ENCODE measurements at places on chromosomes 3 and 15.

GRCh38 chr3:124557433-124558232 lies 172.6 kb upstream of the UMPS start:
- no peak for DNase-seq

DNA sequence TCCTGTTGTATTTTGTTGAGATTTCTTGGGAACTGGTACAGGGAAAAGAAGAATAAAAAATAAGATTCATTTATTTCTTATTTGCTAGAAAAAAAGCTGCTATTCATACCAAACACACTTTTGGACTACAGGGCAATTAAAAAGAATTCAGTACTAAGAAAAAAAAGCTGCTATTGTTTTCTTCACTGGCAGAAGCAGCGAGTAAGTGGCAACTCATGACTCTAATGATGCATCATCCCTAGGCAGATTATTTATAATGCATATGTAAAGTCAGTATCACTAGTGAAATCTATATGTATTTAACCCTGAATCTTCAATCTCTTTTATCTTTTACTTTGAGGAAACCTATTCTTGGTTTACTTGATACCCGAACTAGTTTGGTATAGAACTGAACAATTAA lies 15.2 kb downstream of the PFN2 start:
- DNase-seq: no peak

DNA sequence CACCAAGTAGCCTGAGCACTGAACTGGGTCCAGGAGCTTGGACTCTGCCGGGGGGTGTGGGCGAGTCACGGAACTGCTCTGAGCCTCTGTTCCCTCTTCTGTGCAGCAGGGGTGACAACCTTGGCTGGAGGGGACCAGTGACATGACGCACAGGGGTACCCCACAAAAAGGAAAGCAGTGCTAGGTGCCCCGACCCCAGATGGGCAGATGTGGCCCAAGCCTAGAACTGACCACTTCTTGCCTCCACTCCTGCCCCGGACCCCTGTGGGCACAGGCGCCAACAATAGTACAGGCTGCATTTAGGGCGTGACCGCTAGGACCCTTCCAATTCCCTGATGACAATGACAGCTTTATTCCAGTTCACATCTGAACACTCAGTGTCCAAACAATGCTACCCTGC lies 255.9 kb upstream of the LYSMD4 start:
- no peak for DNase-seq

GRCh38 chr3:127497676-127498075 lies 92.9 kb downstream of the TPRA1 start:
- no peak for DNase-seq

GRCh38 chr3:97830638-97831037 lies 8.8 kb downstream of the CRYBG3 start:
- no peak for DNase-seq

GRCh38 chr3:45608296-45608695 lies 13.7 kb downstream of the LIMD1 start:
- no peak for DNase-seq

GRCh38 chr15:90956274-90957030 lies 1.8 kb downstream of the RCCD1 start:
- DNase-seq: no peak

- no peak for DNase-seq
These were observed 570.6 kb upstream of the UBE2E2 start for GRCh38 chr3:22632536-22632935.

DNA sequence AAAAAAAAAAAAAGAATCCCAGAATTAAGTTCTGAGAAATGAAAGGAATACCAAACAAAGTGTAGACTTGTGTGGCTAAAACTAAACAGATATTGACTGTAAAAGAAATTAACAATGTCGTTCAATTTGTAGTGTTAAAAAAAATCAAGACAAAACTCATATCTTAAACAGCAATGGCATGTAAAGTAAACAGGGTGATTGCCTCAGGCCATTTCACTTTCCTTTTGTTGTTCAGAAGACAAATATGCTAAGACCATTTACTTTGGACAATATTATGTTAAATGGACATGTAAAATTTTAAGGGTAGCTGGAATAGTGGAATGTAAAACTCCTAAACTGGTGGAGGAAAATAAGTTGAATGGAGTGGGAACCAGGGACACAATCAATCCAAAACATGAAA lies 139.1 kb downstream of the RTP4 start:
- no peak for DNase-seq

DNA sequence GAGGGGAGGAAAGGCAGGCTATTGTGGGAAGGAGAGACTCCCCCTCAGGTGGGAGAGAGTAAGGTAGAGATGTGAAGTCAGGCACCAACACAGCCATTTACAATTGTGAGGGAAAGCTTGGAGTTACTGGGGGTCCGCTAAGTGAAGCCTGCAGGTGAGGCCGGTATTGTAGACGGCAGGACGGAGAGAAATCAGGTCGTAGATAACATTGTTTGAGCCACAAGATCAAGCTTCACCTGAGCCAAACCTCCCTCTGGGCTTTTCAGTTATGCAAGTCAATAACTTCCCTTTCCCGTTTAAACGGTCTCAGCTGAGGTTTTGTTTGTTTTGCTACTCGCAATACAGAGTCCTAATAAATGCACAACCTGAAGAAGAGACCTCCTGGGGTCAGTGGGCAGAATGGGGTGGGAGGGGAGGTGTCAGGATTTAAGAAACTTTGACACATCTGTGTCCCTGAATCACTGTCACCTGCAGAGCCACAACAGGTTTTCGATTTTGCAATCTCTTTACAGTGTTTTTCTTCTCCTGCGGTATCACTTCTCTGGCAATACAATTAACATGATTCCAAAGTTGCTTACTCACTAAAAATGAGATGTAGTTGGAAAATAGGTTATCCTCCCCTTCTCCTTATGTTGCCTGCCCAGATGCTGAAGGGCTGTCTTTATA lies 72.0 kb upstream of the GLCE start:
- no peak for DNase-seq

- DNase-seq: no peak
These were observed 292.7 kb upstream of the STT3B start for GRCh38 chr3:31240013-31240412.

GRCh38 chr3:22318325-22318724 lies 567.3 kb upstream of the ZNF385D start:
- no peak for DNase-seq

DNA sequence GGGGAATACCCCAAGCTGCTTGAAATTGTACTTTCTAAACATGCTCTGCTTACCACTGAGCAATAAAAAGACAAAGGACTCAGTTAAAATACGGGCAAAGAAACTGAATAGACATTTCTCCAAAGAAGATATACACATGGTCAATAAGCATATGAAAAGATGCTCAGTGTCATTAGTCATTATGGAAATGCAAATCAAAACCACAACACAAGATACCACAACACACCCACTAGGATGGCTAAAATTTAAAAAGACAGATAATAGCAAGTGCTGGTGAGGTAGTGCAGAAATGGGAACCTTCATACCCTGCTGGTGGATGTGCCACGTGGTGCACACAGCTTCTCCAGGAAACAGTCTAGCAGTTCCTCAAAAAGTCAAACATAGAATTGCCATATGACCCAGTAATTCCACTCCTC lies 21.3 kb downstream of the LRIG1 start:
- no peak for DNase-seq

- DNase-seq: no peak
These were observed 37.1 kb downstream of the ADAMTS9 start for GRCh38 chr3:64650715-64651114.

DNA sequence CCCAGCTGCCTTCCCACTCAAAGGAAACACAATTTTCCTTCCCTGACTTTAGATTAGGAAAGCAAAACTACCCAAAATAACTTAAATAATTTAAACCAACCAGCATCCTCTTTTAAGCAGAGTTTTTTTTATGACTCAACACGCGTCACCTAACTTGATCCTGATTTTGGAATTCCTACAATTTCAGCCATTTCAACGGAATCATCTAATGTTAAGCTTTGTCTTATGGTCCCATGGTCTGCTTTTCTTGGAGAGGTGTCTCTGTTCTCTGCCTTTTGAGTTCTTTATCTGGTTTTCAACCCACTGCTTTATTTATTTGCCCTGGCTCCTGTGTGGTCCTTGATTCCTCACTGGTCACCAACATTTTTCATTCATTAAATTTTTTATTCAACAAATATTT lies 219.2 kb upstream of the ARHGEF26 start:
- DNase-seq: no peak

DNA sequence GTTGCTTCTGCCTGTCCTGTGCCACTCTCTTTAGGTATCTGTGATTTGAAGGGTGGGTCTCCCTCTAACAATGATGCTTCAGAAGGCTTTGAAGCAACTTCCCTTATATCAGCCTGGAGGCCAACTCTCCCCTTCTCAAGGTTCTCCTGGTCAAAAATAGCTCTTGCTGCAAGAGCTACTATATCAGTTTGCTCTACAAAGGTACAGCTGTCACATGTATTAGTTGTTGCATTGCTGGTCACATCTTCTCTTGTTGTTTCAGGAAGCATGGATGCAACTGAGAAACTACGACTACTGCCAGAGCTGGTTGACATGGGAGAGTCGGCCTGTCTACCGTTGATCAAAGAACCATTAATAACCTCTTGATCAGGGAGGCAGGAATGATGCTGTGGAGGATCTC lies 38.3 kb downstream of the USF3 start:
- DNase-seq: no peak

DNA sequence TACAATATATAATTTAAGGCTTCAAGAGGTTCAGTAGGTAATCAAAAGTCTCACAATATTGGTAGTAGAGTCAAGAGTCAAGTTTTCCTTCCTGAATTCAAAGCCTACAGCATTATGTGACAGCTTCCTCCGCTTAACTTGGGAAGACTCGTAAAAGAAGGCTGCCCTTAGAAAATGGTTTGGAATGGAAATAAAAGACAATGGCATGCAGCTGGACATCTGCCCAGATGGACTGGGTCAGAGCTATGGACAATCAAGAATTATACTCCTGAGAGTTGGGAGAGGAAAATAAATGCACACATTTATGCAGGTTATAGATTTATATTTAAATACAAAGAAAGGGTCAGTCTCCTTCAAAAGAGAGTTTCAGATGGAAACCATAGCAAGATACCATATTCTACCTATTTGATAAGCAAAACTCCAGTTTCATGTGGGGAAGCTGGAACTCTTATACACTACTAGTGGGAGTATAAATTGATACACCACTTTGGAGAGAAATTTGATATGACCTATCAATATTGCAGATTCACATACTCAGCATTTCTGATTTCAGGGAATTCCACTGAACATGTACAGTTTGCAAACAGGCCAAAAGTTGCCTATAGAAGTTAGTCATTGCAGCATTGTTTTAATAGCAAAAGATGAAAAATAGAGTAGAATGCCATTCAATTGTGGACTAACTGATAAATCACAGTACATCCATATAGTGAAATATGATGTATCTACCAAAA lies 6.1 kb downstream of the CRYBG3 start:
- no peak for DNase-seq

- DNase-seq: no peak
These were observed 25.4 kb downstream of the TGM4 start for GRCh38 chr3:44899683-44900367.

- no peak for DNase-seq
These were observed 59.8 kb downstream of the CAPN7 start for GRCh38 chr3:15265655-15266509.

GRCh38 chr3:182683453-182683852 lies 109.9 kb upstream of the ATP11B start:
- no peak for DNase-seq
